ENCODE measurements at places on chromosomes 2 and 18. TPM values are rescaled to one million over a fixed set of nuclear protein-coding genes. Genes with fewer than 3 reads are reported as not detected.

ASB18 gene
- total RNA-seq: not detected

RAB1A gene
- 231 TPM for total RNA-seq

TLX2 gene
- total RNA-seq: 0.48 TPM

CYP26B1 gene
- total RNA-seq: 16.9 TPM

OTOS gene
- total RNA-seq: not detected

ITGA6 gene
- 38.0 TPM for total RNA-seq

IL1RL1 gene
- 1.1 TPM for total RNA-seq

CHRNA1 gene
- total RNA-seq: not detected
